ENCODE measurements at places on chromosomes 3 and 15. TPM values are rescaled to one million over a fixed set of nuclear protein-coding genes. Genes with fewer than 3 reads are reported as not detected.

The PSMD6 gene
- 198 TPM for total RNA-seq

The CCR4 gene
- 86.3 TPM for total RNA-seq

The GABRR3 gene
- total RNA-seq = not detected

The ESYT3 gene
- total RNA-seq = 0.19 TPM

The YEATS2 gene
- 27.2 TPM for total RNA-seq

The ADAMTS17 gene
- total RNA-seq = 3.2 TPM

The C3orf20 gene
- 0.08 TPM for total RNA-seq

The RRP9 gene
- 224 TPM for total RNA-seq

The MCTP2 gene
- total RNA-seq = 14.2 TPM

The SAXO2 gene
- 0.41 TPM for total RNA-seq

The PLCL2 gene
- 14.2 TPM for total RNA-seq

The WNT5A gene
- total RNA-seq = 0.28 TPM
